Naive thymus-derived CD4-positive, alpha-beta T cell (primary cell): ENCODE measurements at places on chromosomes 11 and 22. TPM values are rescaled to one million over a fixed set of nuclear protein-coding genes. Genes with fewer than 3 reads are reported as not detected.
A peak's percentile ranks its signal among the peaks of the same experiment; 100 is the strongest.

The LMF2 gene
- 101 TPM for total RNA-seq

The PKP3 gene
- not detected for total RNA-seq

DNA sequence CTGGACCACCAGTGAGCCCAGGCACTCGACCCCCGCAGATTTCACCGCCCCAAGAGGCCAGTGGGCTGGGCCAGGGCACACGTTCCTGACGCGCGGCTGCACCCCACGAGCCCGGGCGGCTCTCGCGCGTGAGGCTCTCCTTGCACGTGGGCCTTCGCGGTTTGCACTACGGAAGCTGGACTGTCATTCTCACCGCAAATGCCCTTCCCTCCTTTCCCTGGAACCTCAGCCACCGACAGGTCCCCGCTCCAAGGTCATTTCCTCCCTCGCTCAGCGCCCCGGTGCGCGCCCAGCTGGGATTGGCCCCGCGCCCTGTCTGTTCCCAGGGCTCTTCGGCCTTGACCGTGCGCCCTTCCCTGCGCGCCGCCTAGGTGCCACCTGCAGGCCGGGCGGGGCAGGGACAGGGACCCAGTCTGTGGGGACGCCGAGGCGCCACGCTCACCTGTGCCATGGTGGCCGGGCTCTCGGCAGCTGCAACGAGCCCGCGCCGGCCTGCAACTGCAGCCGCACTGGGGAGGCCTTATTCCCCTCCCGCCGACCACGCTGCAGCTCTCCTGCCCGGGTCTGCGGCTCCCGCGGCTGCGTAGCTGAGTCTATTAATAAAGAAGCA lies 2.1 kb upstream of the CPT1A start:
- DNase-seq, result peak; percentile 59
- H3K27me3 ChIP-seq, result no peaks in the 10 kb centered on the region
- peaks cover 23% of the 10 kb centered on the region for H3K4me1 ChIP-seq

The SPECC1L gene
- total RNA-seq, result 39.9 TPM

GRCh38 chr11:25037431-25037830 lies 540.6 kb downstream of the LUZP2 start:
- H3K27me3 ChIP-seq, result no peaks in the 10 kb centered on the region
- no peaks in the 10 kb centered on the region for H3K36me3 ChIP-seq
- no peaks in the 10 kb centered on the region for H3K4me1 ChIP-seq
- H3K4me3 ChIP-seq, result no peak overlapping the region
- H3K27ac ChIP-seq, result no peak overlapping the region

DNA sequence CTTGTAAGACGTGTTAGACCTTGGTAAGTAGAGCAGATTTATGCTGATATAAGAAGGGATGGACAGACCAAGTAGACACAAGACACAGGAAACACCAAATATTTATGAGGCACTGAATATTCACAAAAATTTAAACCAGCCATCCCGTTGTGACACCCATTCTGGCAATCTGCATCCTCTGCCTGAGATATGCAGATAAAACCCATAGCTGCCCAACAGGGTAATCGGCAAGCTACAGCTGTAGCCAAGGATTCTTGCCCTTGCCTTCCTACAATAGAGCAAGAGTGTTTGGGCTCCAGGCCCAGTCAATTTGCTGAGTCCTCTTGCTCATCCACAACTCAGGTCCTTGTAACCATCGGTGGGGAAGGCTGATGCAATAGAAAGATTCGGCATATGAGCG lies 18.5 kb upstream of the MPZL2 start:
- H3K27ac ChIP-seq, result no peak overlapping the region
- no peak overlapping the region for H3K4me3 ChIP-seq
- DNase-seq, result no peak

DNA sequence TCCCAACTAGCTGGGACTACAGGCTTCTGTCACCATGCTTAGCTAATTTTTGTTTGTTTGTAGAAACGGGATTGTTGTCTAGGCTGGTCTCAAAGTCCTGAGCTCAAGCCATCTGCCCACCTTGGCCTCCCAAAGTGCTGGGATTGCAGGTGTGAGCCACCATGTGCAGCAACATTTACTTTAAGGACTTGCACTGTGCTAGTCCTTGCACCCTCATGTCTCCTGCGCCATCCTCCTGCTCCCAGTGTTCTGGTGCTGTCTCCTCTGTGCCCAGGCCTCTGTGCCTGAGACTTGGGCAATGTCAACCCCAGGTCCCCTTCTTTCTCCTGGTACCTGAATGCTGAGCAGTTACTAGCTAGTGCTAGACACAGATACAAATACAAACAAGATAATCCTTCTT lies 26.7 kb downstream of the WEE1 start:
- H3K4me3 ChIP-seq, result no peak overlapping the region
- H3K4me1 ChIP-seq, result peaks cover 18% of the 10 kb centered on the region
- DNase-seq, result no peak
- no peaks in the 10 kb centered on the region for H3K36me3 ChIP-seq

DNA sequence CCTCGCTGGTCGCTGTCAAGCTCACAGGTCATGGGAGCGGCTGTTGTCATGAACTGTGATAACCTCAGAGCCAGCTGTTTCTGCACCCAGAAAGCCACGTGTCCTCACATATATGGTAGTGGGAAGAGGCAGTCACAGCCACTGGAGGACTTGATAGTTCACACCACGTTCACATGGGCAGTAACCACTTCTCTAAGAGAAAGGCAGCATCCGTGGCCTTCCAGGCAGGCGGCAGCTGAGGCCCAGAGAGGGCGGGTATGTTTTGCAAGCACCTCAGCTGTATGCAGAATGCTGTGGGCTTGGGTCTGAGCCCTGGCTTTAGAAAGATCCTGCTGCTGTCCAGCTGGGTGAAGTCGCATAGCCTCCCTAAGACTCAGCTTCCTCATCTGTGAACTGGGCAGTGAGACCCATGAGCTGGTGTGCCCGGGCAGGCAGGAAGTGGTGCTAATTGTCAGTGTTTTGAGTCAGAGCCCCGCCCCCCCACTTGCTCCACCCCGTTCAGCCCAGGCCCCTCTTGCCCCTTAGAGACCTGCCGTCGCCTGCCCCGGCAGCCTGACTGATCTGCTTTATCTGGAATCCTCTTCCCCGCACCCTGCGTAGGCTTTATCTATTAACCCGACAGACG lies 13.3 kb downstream of the TTC38 start:
- H3K4me3 ChIP-seq, result no peak overlapping the region
- H3K36me3 ChIP-seq, result no peaks in the 10 kb centered on the region
- DNase-seq, result no peak
- H3K4me1 ChIP-seq, result peaks cover 26% of the 10 kb centered on the region
- no peak overlapping the region for H3K27ac ChIP-seq
- no peaks in the 10 kb centered on the region for H3K27me3 ChIP-seq

The OR52I2 gene
- not detected for total RNA-seq

The KCNJ11 gene
- total RNA-seq, result not detected

- H3K27ac ChIP-seq, result no peak overlapping the region
- H3K4me3 ChIP-seq, result no peak overlapping the region
- no peaks in the 10 kb centered on the region for H3K4me1 ChIP-seq
- no peaks in the 10 kb centered on the region for H3K36me3 ChIP-seq
These were observed 125.5 kb upstream of the PARVA start for GRCh38 chr11:12251666-12252560.

The GNAZ gene
- total RNA-seq, result 0.12 and 0.23 TPM in 2 replicates

The SPTBN2 gene
- 0.98 TPM for total RNA-seq

The MOV10L1 gene
- total RNA-seq, result not detected

The ISX gene
- total RNA-seq, result not detected

- peaks cover 6% of the 10 kb centered on the region for H3K4me1 ChIP-seq
- peaks cover 5% of the 10 kb centered on the region for H3K36me3 ChIP-seq
- H3K27me3 ChIP-seq, result no peaks in the 10 kb centered on the region
- peak; percentile 38 for DNase-seq
These were observed 27.7 kb upstream of the PARVB start for GRCh38 chr22:43996170-43996980.

DNA sequence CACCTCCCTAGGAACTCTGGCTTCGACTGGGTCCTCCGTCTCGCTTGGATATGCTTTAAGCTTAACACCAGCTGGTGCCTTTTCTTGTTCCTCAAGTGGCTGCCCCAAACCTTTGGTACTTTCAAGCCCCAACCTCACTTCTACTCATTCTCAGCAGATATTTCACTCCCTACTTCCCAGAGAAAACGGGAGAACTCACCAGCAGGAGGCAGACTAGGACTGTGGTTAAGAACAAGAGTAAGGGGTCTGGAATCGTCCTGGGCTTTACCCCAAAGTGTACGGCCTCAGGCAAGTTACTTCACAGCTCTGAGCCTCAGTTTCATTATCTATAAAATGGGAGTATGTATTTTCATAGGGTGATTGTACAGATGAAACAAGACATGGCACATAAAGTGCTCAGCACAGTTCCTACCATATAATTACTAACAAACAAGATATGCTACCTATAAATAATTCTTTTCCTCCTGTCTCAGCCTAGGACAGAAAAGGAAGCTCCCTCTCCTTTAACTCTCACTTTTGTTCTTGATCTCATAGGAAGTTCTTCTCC lies 37.8 kb downstream of the PAMR1 start:
- H3K27me3 ChIP-seq, result no peaks in the 10 kb centered on the region
- no peak overlapping the region for H3K4me3 ChIP-seq
- no peak overlapping the region for H3K27ac ChIP-seq
- H3K36me3 ChIP-seq, result no peaks in the 10 kb centered on the region
- DNase-seq, result no peak

The CCDC89 gene
- total RNA-seq, result 0.73 TPM

The STIM1 gene
- total RNA-seq, result 106 TPM

DNA sequence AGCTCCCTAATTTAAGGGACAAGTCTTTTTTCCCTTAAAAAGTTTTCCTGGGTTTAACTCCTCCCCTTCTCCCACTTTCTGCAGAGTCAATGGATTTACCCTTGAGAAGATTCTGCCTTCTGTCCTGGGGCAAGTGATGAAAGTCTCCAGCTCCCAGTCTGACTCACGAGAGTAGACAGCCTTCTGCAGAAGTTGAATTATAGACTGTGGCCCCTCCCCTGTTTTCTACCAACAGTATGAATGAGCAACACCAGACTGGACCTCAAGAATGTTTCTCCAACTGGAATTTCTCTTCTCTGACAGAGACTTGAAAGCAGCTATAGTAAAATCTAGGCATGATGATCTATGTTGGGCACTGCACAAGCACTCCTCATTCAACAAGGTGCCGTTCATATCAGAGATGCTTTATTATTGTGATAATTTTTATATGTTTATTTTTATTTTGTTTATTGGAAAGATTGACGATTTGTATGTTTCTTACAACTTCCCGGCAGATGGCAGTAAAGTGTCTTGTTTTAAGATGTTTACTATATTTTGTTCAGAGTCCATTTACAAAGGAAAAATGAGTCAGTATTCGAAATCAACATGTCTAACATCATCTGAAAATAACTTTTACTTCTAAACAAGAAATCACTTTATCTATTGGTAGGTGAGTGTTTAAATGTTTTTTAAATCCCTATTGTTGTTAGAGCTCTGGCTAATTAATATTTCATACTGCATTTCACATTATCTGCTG lies 56.6 kb downstream of the LMO2 start:
- H3K4me1 ChIP-seq, result no peaks in the 10 kb centered on the region
- H3K36me3 ChIP-seq, result no peaks in the 10 kb centered on the region
- no peaks in the 10 kb centered on the region for H3K27me3 ChIP-seq
- H3K4me3 ChIP-seq, result no peak overlapping the region

DNA sequence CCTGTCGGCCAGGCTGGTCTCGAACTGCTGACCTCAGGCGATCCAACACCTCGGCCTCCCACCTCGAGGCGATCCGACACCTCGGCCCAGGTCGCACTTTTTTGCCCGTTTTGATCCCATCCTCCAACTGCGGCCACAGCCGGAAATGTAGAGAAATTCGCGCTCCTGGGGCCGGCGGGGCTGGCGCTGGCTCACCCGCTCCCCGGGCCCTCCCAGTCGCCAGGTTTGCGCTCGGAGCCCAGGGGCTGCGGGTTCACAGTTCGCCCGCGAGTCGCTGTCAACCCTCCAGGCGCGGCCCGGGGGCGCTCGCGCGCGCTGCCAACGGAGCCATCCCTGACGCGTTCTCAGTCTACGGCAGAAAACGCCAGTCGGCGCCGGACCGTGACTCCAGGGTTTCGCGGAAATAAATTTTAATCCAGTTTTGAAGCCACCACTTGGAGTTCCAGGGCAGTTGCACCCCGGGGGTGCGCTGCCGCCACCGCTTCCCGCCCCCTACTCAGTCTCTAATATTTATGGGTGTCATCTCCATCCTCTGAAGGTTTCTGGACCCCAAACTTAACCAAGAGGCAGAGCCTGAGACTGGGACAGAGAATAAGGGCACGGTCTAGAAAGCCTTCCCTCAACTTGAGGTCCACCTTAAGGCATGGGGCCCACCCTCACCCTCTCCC lies 1.5 kb upstream of the KLHDC7B start:
- DNase-seq, result peak; percentile 72
- H3K27me3 ChIP-seq, result no peaks in the 10 kb centered on the region
- H3K4me3 ChIP-seq, result peak overlapping the region; percentile 67
- H3K36me3 ChIP-seq, result no peaks in the 10 kb centered on the region

The TEAD1 gene
- total RNA-seq, result 0.18 and 0.22 TPM in 2 replicates

- no peak overlapping the region for H3K27ac ChIP-seq
- no peak overlapping the region for H3K4me3 ChIP-seq
- no peak for DNase-seq
- no peaks in the 10 kb centered on the region for H3K36me3 ChIP-seq
- H3K27me3 ChIP-seq, result no peaks in the 10 kb centered on the region
These were observed 54.4 kb downstream of the RRAS2 start for GRCh38 chr11:14304601-14305000.

The NPAS4 gene
- not detected for total RNA-seq

DNA sequence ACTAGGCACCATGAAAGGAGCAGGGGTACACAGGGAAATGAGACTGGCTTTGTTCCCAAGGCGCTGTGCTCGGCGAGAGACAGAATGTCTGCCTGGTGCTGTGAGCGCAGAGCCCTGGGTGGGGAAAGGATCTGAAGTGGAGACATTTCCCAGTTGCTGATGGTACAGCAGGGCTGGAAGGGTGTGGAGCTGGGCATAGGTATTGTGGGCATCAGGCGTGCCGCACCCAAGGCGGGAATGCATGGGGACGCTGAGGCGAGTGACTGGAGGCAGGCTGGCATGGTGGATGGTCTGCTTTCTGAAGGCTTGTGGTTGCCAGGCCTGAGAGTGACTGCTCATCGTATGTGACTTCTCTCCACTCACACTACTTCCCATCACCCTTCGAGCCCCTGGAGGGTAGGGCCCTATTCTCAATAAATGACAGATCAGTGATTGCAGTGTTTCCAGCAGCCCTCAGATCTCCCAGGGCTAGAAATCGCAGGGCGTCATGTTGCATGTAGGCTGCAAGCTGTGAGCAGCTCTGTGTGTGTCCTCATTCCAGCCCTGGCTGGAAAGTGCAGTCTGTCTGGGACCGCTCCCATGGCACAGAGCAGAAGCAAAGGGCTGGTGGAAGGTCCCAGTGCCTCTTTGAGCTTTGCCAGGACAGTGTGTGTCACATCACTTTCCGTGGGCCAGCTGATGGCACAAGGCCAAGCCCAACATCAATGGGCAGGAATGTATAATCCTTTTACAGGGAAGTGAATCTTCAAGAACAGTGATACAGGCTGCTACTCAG lies 67.7 kb downstream of the TBC1D22A start:
- no peaks in the 10 kb centered on the region for H3K27me3 ChIP-seq
- no peak for DNase-seq
- H3K4me3 ChIP-seq, result no peak overlapping the region

DNA sequence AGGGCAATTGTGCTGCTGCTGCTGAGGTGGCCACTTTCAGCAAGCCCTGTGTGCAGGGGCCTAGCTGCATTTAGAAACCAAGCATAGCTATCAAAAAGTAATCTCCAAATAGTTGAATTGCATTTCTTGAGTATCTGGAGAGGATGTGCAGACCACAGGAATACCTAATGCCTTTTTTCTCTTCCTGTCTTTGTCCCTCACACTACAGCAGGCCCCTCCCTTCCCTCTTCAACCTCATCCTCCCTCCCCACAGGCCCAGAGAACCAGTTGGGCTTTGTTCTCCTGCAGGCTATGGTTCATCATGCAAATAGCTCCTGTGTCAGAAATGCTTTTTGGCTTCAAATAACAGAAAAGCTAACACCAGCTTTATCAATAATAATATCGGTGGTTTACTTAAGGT lies 47.7 kb downstream of the DKK3 start:
- H3K36me3 ChIP-seq, result peaks cover 8% of the 10 kb centered on the region
- peaks cover 24% of the 10 kb centered on the region for H3K4me1 ChIP-seq
- peak; percentile 50 for DNase-seq
- H3K27me3 ChIP-seq, result no peaks in the 10 kb centered on the region
